ENCODE measurements at places on chromosomes 6 and 20.

GRCh38 chr6:149271348-149272340 lies 45.9 kb upstream of the TAB2 start:
- peaks cover 32% of the 10 kb centered on the region for H3K4me1 ChIP-seq
- peak overlapping the region; percentile 43 for H3K4me3 ChIP-seq
- DNase-seq: peak; percentile 85
- H3K27me3 ChIP-seq: no peaks in the 10 kb centered on the region

DNA sequence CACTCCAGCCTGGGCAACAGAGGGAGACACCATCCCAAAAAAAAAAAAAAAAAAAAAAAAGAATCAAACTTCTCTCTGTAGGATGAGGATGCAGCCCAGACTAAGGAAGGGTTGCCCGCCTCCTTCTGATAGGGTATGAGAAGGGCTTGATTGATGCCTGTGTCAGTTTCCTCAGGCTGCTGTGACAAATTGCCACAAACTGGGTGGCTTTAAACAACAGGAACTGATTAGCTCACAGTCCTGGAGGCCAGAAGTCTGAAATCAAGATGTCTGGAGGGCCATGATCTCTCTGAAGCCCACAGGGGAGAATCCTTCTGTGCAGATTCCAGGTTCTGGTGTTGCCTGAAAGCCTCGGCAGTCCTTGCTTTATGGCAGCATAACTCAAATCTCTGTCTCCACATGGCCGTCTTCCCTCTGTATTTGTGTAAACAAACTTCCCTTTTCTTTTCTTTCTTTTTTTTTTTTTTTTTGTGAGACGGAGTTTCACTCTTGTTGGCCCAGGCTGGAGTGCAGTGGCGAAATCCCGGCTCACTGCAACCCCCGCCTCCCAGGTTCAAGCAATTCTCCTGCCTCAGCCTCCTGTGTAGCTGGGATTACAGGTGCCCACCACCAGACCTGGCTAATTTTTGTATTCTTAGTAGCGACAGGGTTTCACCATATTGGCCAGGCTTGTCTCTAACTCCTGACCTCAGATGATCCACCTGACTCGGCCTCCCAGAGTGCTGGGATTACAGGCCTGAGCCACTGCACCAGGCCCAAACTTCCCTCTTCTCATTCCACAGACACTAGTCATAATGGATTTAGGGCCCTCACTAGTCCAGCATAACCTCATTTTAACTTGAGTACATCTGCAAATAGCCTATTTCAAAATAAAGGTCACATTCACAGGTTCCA lies 11.2 kb upstream of the CDK19 start:
- H3K36me3 ChIP-seq: no peaks in the 10 kb centered on the region
- H3K27me3 ChIP-seq: no peaks in the 10 kb centered on the region
- peaks cover 7% of the 10 kb centered on the region for H3K4me1 ChIP-seq
- H3K4me3 ChIP-seq: peak overlapping the region; percentile 48
- no peak overlapping the region for H3K27ac ChIP-seq

DNA sequence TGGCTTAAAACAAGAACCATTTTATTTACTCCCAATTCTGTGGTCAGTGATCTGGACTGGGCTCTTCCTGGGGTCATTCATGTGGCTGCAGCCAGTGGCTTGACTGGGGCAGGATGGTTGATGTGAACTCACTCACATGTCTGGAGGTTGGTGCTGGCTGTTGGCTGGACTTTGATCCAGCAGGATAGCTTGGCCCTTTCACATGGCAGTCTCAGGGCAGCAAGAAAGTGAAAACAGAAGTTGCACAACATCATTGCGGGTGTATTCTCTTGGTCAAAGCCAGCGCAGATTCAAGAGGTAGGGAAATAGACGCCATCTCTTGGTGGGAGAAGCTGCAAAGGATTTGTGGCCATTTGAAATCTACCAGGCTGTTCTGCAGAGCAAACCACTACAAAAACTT lies 77.2 kb downstream of the MDGA1 start:
- H3K4me1 ChIP-seq: peaks cover 34% of the 10 kb centered on the region
- no peak overlapping the region for H3K4me3 ChIP-seq
- H3K27me3 ChIP-seq: no peaks in the 10 kb centered on the region
- H3K27ac ChIP-seq: no peak overlapping the region
- DNase-seq: no peak
- no peaks in the 10 kb centered on the region for H3K36me3 ChIP-seq

DNA sequence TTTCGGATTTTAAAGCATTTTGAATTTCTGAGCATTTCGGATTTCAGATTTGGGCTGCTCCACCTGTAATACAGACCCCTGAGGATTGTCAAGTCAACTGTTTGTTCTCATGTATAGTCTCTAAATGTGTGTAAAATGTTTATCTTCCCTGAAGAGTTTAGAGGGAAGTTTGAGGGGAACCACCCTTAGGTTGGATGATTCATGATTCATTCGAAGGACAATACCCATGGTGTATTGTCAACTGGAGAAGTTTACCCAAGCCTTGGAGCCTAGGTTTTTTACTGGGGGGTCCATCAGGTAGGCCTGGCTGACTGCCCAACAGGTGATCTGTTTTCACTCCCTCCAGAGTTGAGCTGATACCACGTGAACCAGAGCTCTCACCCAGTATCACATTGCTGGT lies 18.9 kb downstream of the GSTA4 start:
- H3K27ac ChIP-seq: no peak overlapping the region
- H3K27me3 ChIP-seq: no peaks in the 10 kb centered on the region
- no peaks in the 10 kb centered on the region for H3K36me3 ChIP-seq
- H3K4me1 ChIP-seq: peaks cover 5% of the 10 kb centered on the region
- no peak for DNase-seq
- no peak overlapping the region for H3K4me3 ChIP-seq

DNA sequence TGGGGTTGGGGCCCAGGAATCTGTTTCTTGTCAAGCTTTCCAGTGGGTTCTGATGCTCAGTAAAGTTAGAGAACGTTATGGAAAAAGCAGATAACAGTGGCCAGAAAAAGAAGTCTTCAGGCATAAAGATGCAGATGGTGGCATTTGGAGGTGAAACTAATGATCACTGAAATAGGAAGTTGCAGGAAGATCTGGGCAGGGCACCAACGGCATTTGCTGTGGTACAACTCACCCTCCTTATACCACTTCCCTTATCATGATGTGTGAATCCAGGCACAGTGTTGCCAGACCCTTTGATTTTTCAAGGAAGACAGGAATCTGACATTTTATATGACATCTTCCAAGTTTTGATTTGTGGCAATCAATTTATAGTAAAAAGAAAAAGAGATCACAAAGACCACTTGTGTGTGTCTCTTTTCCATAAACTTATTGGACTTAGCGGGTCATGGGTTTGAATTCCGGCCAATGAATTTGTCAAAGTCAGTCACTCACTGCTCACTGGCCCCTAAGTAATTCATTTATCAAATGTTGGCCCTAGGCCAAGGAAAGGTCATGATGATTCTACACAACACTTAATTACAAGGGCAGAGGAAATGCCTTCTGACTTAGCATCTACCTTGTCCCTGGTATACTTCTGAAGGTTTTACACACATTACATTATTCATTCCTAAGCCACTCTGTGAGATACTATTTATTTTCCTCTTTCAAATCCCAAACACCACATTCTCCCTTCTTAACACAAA lies 37.6 kb downstream of the LAMP5 start:
- no peak for DNase-seq
- no peak overlapping the region for H3K27ac ChIP-seq
- no peak overlapping the region for H3K4me3 ChIP-seq
- no peaks in the 10 kb centered on the region for H3K4me1 ChIP-seq
- peaks cover 7% of the 10 kb centered on the region for H3K27me3 ChIP-seq
- no peaks in the 10 kb centered on the region for H3K36me3 ChIP-seq

DNA sequence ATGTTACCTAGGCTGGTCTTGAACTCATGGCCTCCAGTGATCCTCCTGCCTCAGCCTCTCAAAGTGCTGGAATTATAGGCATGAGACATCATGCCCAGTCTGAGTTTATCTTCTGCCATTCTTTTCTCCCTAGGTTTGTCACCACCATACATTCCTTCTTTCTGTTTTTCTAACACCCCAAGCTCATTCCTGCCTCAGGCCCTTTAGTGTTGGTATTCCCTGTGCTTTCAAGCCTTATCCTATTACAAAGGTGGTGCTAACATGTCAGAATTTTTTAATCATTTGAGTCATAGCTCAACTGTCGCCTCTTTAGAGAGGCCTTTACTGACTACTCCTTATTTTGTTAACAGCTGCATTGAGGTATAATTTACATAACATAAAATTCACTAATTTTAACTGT lies 221.1 kb upstream of the PRSS16 start:
- no peaks in the 10 kb centered on the region for H3K27me3 ChIP-seq
- H3K4me3 ChIP-seq: no peak overlapping the region
- no peaks in the 10 kb centered on the region for H3K36me3 ChIP-seq
- no peak overlapping the region for H3K27ac ChIP-seq

- H3K27me3 ChIP-seq: no peaks in the 10 kb centered on the region
- H3K4me3 ChIP-seq: no peak overlapping the region
- no peaks in the 10 kb centered on the region for H3K36me3 ChIP-seq
- no peak overlapping the region for H3K27ac ChIP-seq
Observed at GRCh38 chr6:89172131-89172530, 26.3 kb downstream of the PM20D2 start.

DNA sequence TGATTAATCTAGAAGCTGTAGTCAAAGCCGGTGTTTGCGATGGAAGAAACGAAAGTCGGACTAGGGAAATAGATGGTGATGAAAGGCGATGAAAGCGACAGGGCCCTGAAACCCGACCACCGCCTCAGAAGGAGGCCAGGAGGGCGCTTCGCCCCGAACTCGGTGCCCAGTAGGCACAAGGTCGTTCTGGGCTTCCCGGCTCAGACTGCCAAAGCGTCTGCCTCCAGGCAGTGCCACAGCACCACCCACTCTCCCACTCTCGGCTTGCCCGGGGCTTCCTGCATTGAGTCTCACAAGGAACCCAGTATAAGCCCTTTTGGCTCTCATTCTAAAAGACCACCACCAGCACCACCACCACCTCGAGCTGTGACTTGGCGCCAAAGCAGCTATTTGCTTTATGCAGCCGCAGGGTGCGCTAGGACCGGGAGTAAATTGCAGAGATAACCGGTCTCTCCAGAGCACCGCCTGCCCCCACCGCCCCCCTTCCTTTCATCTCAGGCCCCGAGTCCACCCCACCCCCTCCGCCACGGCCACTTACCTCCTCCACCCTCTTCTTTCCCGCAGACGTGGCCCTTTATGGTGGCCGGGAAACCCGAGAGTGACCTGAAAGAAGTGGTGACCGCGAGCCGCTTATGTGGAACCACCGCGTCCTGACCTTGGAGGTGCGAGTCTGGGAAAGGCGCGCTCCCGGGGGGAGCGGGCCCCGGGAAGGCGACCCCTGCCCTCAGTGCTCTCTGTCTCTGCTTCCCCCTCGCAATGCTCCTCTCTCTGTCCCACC lies 2.4 kb downstream of the TCF21 start:
- H3K4me1 ChIP-seq: peaks cover 12% of the 10 kb centered on the region
- no peak overlapping the region for H3K4me3 ChIP-seq
- H3K36me3 ChIP-seq: no peaks in the 10 kb centered on the region
- peaks cover 71% of the 10 kb centered on the region for H3K27me3 ChIP-seq
- no peak overlapping the region for H3K27ac ChIP-seq
- DNase-seq: peak; percentile 36

GRCh38 chr6:35149891-35150566 lies 8.9 kb upstream of the TCP11 start:
- H3K4me3 ChIP-seq: no peak overlapping the region
- DNase-seq: no peak
- H3K4me1 ChIP-seq: no peaks in the 10 kb centered on the region
- H3K27me3 ChIP-seq: no peaks in the 10 kb centered on the region
- H3K27ac ChIP-seq: no peak overlapping the region
- H3K36me3 ChIP-seq: no peaks in the 10 kb centered on the region

DNA sequence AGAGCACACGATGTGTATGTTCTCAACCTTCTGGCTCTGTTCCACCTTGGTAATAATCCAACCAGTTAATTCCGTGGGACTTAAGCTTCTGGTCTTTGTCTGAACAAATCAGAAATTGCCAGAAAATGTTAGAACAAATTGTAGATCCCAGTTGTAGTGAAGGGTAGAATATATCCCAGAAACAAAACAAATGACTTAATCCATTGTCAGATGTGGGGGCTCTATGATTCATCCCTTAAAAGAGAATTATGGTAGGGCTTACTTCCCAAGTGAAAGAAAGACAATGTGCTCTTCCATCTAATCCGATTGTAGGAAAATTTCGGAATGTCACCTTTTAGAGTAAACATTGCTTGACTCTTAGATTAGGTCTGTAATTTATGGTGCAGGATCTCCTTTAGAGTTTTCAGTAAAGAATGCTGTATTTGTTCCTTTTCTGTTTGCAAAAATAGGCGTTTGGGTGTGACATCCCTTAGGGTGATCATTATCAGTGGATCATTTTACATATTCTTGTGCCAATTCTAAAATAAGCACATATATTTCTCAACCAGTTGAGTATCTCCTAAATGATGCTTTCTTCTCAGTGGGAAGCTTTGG lies 234.5 kb upstream of the ZNF217 start:
- H3K4me1 ChIP-seq: peaks cover 38% of the 10 kb centered on the region
- no peaks in the 10 kb centered on the region for H3K27me3 ChIP-seq
- no peak for DNase-seq
- H3K4me3 ChIP-seq: no peak overlapping the region
- H3K27ac ChIP-seq: no peak overlapping the region

DNA sequence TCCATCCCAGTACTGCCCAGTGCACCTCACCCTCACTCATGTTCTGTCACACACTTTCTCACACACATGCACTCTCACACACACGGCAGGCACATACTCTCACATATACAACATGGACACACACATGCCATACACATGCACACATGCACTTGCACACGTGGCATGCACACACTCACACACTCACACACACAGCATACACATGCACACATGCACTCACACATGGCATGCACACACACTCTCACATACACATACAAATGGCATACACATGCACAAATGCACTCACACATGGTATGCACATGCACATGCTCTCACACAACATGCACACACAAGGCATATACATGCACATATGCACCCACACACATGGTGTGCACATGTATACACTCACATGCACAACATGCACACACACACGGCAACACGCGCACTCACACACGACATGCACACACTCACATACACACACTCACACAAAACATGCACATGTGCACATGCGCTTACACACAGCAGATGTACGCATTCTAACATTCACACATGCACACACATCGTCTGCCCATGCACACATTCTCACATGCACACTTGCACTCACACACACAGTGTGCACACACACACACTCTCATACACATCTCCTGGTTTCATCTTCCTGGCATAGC lies 131.7 kb upstream of the THBS2 start:
- no peaks in the 10 kb centered on the region for H3K27me3 ChIP-seq
- no peak for DNase-seq
- no peaks in the 10 kb centered on the region for H3K36me3 ChIP-seq
- H3K27ac ChIP-seq: no peak overlapping the region

DNA sequence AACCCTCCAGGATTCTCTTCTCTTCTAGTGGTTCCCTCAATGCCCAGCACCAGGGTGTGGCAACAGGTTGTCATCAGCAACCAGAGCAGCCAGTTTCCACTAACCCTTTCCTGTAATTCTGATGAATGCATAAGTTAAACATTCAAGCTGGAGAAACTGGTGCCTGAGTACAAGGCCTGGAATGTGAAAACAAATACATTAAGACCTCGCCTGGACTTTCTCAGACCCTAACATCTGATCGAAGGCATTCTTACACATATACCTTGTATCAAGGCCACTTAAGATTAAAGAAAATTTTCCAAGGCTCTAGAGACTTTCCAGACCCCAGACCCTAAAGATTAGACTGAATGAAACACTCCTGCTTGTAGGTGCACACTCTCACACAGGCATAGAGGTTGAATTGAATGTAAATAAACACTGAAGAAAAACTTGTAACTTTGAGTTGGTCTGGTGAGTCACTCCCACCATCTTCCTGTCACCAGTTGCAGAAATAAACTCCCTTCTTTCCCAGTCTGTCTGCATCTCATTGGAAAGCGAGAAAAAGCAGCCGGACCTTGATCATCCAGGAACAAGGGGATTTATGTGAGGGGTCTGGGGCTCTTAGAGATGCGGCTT lies 9.0 kb downstream of the LRP11 start:
- H3K27me3 ChIP-seq: no peaks in the 10 kb centered on the region
- H3K4me1 ChIP-seq: peaks cover 7% of the 10 kb centered on the region
- H3K36me3 ChIP-seq: no peaks in the 10 kb centered on the region
- H3K4me3 ChIP-seq: no peak overlapping the region
- H3K27ac ChIP-seq: no peak overlapping the region
- no peak for DNase-seq

All from common myeloid progenitor, CD34-positive (primary cell).